Activated CD8-positive, alpha-beta memory T cell treated with anti-CD3 and anti-CD28 coated beads for 1 hour (primary cell): ENCODE measurements at places on chromosomes 6 and 20.

GRCh38 chr6:31586599-31587281 lies 663 bp downstream of the LST1 start:
- DNase-seq, result no peak

GRCh38 chr6:57324538-57324937 lies 7.1 kb downstream of the PRIM2 start:
- DNase-seq, result no peak

DNA sequence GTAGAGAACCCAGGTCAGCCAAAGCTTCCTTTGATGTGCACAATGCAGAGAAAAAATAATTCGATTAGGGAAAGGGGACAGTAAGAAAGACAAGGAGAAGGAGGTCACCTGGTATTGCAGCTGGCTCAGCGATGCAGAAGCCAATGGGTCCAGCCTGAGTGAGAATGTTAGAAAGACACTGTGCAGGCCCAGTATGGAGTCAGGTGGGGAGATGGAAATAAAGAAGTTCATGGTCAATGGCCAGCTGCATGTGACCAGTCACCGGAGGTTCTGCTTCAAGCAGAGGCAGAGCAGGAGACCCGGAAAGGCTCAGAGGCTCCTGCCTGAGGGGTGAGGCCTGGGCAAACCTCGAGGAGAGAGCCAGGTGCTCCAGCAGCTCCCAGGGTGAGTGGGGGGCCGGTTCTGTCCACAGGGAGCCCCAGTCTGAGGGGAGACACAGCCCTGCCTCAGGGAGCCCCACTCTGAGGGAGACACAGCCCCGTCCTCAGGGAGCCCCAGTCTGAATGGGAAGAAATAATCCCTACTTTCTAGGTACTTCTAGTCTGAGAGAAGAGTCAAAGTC lies 51.3 kb downstream of the LRFN2 start:
- no peak for DNase-seq

DNA sequence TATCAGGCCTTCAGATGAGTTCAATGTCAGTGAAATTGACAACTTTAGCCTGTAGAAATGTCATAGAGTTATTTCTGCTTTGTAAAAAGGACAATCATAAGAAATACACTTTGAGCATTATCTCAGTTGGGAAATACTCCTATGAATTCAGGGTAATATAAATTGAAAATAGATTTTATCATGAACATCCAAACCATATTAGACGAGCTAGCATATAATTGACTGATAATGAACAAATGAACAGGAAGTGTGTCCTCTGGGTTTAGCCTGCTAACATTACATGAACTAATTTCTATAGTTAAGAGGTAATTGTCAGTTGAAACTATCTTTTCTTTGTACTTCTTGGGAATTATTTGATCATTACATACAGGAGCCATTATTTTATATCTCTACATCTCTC lies 469.0 kb upstream of the RNF217 start:
- DNase-seq, result no peak

DNA sequence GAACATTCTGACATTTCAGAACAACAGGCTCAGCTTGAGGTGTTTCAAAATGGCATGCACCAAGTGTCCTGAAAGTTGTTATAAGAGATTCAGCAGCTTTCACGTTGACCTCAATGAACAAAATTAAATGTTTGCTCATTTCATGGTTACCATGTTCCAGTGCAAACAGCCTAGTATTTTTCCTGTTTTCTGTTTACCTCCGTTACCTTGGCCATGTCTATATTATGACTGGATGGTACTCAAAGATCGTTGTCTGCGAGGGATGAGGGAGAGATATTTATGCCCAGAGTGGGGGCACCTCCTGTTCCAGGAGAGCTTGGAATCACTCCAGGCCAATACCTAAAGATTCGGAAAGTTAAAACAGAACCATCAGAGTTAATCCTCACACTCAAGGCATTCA lies 83.8 kb upstream of the SASH1 start:
- DNase-seq, result no peak

- no peak for DNase-seq
Measured at GRCh38 chr20:35296101-35296554, 3.9 kb upstream of the FAM83C start.

DNA sequence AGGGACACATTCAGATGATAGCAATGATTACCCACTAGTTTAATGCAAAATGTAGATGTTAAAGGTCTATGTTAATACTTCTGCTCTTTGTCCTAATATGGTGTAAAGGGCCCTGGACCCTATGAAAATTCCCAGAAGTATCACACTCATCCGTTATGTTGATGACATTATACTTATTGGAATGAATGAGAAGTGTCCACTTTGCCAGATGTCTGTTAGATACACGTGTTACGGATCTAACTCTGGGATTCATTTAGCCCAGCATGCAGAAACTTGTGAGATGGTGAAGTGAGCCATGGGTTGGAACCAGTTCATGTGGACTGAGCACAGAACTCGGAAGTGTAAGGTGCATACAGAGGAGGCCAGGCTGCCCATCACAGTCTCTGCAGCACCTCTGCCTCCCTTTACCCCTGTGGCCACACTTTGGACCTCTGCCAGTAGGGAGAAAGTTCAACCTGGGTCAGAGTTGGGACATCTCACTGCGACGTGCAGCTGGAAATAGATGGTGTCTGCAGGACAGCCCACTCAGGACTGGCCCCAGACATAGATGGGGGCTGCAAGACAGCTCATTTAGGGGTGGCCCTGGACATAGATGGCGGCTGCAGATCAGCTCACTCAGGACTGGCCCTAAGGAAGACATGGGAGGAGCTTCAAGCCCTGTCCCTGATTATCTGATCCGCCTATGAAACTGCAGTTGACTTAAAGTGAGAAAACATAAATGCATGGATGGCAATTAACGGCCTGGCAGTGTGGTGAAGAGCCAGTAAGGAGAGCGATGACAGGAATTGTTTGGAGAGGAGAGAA lies 71.2 kb upstream of the THBS2 start:
- DNase-seq, result no peak

DNA sequence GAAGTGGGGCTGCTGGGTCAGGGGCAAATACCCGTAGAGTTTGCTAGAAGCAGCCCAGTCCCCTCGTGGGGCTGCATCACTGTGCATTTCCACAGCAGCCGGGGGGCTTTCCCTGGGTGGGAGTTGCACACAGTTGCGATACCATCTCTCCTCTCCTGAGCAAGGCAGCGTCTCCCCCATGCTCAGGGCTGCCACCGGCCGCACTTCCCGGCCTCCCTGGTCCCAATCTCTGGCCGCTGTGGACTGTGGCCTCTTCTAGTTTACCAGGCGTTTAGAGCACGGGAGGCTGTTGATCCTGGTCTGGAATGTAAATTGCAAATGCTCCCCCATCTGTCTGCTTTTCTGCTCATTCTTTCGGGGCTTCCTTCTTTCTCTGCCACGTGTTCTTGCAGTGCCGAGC lies 31.1 kb downstream of the OSBPL2 start:
- no peak for DNase-seq

DNA sequence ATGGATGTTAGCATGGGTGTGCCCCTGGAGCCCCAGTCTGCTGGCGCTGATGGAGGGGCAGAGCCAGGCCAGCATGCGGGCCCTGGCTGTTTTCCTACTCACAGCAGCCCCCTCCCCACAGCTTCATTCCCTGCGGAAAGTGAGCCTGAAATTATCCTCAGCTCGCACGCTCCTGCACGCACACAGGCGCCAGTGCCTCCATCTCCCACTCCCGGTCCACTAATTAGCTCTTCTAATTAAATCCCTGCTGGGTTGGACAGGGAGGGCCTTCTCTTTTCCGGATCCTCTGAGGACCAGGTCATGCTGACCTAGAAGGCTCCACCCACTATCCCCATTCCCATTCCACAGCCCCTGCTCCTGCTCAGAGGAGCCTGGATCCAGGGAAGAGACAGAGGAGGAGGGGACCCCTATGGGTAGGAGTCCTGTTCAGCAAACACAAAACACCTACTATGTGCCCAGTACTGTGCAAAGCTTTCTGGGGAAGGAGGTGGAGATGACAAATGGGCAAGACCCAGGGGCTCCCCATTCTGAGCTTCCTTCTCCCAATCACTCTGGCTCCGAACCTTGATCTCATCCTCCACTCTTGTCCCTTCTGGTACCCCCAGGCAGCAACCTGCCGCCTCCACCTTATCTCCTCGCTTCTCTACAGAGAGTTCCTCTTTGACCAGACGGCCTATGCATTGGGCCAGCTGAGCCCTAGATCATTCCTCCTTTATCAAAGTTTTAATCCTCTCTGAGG lies 70.2 kb upstream of the CCDC167 start:
- no peak for DNase-seq

DNA sequence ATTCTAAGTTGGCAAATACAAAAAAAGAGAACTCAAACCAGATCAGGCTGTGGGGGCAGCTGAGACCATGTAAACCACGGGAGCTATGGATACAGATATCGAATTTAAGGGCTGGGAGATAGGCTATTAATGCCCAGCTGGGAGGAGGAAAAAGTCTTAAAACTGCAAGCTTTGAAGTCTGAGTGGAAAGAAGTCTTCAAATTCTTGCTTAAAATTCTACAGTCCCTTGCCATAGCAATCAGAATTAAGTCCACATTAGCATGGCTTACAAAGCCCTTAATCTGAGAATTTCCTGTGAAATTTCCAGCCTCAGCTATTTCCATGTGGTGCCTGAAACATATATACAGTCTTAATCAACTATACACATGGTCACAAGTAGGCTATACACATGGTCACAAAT lies 465.0 kb upstream of the HSF2 start:
- DNase-seq, result no peak

- DNase-seq, result no peak
Measured at GRCh38 chr6:167795321-167795811, 31.3 kb upstream of the AFDN start.

DNA sequence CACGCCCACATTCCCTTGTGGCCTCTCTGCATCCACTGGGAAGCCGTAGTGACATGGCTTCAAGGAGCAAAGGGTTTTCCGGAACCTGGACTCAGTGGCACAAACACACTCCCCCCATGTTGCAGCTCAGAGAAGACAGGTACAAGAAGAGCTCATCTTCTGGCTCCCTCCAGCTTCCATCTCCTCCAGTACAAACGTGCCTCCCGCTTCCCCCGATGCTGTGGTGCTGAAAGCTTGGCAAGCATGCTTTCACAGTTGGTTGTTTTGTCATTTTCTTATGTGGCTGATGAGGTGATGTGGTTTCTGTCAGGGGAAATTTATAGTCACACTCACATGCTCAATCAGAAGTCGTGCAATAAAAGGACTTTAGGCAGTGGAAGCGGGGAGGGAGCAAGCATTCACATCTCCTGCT lies 258.5 kb downstream of the KIF16B start:
- no peak for DNase-seq

GRCh38 chr6:157880534-157880933 lies 57.5 kb downstream of the SNX9 start:
- no peak for DNase-seq

DNA sequence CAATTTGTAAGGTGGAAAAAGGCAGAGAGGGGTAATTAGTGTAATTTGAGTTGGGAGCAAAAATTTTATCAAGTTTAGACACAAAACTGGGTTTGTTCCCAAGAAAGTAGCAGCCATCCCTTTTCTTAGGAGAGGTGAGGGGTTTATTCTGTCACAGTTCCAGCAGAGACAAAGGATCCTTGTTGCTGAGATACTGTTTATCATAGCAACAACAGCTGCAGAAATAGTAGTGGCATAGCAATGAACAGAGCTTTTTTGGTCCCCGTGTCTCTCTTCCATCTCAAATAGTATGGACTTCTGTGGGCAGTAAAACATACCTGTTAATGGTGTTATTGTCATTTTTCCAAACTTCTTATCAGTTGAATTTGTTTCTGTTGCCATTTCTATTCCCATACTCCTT lies 23.9 kb downstream of the ZKSCAN8 start:
- no peak for DNase-seq

DNA sequence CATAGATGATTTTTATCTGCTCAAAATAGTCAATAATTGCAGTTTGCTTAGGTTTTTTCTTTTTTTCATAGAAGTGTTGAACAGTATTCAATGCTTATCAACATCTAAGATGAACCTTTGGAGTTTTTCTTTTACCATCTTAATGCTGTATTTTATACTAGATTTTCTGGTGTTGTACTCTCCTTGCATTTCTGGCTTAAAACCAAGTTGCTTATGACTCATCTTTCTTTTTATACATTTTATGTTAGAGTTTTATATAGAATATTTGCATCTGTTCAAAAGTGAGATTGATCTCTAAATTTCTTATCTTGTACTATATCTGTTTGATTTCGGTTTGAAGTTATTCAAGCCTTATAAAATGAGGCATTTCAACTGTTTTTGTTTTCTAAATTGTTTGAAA lies 232.5 kb downstream of the RFPL4B start:
- no peak for DNase-seq

DNA sequence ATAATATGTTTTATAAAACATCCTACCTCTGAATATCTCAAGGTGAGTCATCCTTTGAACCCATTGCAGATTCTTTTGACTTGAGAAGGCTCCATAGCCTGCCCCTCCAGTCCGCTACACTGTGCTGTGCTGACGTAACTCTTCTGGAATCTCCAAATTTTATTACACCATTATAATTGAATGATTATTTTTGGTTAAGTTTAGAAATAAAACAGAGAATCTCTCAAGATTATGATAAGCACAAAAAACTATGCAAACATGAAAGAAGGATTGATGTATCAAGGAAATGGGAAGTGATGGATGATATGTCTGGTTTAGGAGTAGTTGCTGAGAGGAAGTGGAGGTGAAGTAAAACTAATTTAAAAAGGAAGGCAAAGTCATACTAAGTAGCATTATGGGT lies 1021.3 kb downstream of the HACE1 start:
- DNase-seq, result no peak

- DNase-seq, result no peak
Measured at GRCh38 chr6:68637071-68637470, 2.0 kb downstream of the ADGRB3 start.

GRCh38 chr6:124812067-124812466 lies 150.2 kb upstream of the RNF217 start:
- DNase-seq, result no peak

GRCh38 chr6:121867095-121867494 lies 431.6 kb downstream of the GJA1 start:
- DNase-seq, result no peak

DNA sequence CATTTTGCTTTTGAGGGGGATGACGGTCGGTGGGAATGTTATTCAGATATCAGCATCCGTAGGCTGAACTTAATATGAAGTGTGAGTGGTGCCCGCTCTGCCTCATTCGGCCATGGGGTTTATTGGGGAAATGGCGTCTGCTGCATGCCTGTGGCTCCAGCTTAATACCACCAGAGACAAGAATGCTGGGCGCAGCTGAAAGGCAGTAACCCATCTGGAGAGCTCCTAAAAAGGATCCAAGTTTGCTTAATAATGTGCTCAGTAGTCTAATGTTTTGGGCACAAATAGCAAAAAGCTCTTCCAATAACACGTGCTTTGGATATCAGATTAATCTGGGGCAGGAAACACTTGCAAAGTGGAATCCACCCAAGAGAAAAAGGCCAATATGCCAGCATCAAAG lies 273.0 kb upstream of the TAB2 start:
- DNase-seq, result no peak

DNA sequence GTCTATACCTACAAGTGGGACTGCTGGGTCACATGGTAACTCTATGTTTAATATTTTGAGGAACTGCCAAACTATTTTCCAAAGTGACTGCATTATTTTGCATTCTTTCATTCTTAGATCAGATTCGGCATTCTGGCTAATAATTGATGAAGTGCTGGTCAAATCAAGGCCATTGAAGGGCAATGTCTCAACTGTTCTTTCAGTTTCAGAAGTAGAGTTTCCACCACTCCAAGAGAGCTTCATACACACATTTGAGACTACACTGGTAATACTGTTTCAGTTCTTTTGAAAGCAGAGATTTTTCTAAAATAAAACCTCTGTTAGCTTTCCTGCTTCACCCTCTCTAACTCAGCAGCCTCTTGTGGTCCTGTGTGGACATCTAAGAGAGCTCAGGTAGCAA lies 154.5 kb downstream of the CFAP61 start:
- DNase-seq, result no peak

- no peak for DNase-seq
Measured at GRCh38 chr6:108521616-108522107, 39.1 kb upstream of the FOXO3 start.

- DNase-seq, result no peak
Measured at GRCh38 chr6:14371530-14371929, 254.0 kb downstream of the CD83 start.
